H54 (cell line): ENCODE measurements at places on chromosomes 16 and 17.
A peak's percentile ranks its signal among the peaks of the same experiment; 100 is the strongest.

GRCh38 chr17:65277576-65277975, 140.4 kb downstream of the RGS9 start:
- no peak for DNase-seq

DNA sequence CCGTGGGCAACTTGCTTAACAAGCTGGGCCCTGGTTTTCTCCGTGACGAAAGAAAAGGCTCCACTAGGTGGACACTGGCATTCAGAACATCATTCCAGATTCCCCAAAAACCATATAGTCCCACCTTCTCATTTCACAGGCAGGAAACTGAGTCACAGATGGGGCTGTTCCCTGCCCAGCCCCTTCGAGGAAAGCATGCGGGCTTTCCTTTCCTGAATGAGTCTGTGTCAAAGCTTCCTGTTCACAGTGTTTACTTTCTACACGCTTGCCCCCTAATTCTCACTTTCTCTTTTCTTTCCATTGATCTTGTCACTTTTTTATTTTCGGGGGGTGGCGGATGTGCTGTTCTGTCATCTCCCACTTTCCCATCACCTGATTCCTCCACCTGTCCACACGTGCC, 10.3 kb upstream of the LGALS9 start:
- DNase-seq, result no peak

- peak; percentile 63 for DNase-seq
Measured at GRCh38 chr17:79836972-79837887, 2.0 kb downstream of the CBX4 start.

- peak; percentile 95 for DNase-seq
Measured at GRCh38 chr17:48555258-48556228, 10.6 kb upstream of the HOXB2 start.

- no peak for DNase-seq
Measured at GRCh38 chr17:81392909-81393654, 2.2 kb upstream of the BAHCC1 start.

DNA sequence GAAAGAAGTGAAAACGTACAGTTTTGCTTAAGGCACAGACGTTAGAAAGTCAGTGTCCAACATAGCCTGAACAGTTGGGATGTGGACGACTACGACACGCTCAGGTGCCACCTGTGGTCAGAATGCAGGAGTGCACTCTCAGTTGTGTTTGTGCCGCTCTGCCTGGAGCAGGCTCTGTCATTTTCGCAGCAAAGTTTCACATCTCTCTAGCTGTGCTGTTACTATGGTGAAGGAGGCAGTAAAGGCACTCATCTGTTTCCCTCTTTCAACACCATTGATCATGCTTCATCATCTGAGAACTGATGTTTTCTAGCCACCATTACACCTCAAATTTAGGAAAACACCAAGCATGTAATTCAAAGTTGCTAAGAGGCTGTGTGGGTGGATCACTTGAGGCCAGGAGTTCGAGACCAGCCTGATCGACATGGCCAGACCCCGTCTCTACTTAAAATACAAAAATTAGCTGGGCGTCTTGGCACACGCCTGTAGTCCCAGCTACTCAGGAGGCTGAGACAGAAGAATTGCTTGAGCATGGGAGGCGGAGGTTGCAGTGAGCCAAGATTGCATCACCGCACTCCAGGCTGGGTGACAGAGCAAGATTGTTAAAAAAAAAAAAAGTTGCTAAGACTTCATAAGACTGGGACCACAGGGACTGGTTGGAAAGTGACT, 44.9 kb upstream of the DNAJA2 start:
- peak; percentile 22 for DNase-seq

GRCh38 chr16:15907863-15908478, 19.6 kb upstream of the CEP20 start:
- DNase-seq, result peak; percentile 68

GRCh38 chr16:12752159-12752558, 51.5 kb downstream of the CPPED1 start:
- DNase-seq, result no peak

GRCh38 chr16:72508191-72508590, 336.2 kb upstream of the PMFBP1 start:
- DNase-seq, result no peak

DNA sequence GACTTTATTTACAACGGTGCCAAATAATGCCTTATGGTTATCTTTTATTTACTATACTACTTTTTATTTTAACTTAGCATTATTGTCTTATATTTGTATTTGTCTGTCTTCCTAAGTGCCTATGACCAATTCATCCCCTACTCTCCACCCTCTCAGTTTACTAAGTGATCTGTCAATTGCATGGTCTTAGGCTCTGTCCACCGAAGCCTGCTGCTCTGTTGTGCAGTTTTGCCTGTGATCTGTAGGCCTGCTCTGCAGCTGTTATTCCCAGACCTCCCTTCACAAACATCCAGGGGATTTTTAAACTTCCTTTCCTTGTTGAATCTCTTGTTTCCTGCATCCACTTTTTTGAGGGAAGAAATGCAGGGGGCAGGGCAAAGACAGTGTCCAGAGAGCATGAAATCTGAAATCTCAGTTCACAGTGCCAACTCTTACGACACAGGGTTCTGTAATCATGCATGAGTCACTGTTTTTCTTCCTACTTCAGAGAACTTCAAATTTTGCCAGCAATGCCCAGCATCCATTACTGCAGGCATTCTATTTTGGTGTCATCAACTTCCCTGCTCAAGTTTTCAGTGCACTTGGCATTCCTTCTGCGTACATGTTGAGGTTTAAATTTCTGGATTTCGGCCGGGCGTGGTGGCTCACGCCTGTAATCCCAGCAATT, 11.4 kb downstream of the SLFN5 start:
- DNase-seq, result peak; percentile 19

DNA sequence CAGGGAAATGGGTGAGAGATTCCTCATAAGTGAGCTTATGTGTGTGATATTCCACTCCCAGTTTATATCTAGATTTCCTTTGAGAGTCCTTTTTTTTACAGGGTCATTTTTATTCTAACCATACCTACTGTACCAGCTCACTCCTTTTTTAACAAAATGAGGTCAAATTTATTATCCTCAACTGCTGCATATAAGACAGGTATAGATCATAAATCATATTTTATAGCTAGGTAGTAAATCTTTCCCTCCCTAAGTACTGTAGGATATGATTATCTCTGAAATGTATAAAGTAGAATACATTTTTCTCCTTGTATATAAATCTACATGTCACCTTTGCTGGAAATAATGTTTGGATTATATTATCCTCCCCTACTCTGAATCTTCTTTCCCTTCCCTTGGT, 31.5 kb downstream of the AP2B1 start:
- DNase-seq, result no peak

DNA sequence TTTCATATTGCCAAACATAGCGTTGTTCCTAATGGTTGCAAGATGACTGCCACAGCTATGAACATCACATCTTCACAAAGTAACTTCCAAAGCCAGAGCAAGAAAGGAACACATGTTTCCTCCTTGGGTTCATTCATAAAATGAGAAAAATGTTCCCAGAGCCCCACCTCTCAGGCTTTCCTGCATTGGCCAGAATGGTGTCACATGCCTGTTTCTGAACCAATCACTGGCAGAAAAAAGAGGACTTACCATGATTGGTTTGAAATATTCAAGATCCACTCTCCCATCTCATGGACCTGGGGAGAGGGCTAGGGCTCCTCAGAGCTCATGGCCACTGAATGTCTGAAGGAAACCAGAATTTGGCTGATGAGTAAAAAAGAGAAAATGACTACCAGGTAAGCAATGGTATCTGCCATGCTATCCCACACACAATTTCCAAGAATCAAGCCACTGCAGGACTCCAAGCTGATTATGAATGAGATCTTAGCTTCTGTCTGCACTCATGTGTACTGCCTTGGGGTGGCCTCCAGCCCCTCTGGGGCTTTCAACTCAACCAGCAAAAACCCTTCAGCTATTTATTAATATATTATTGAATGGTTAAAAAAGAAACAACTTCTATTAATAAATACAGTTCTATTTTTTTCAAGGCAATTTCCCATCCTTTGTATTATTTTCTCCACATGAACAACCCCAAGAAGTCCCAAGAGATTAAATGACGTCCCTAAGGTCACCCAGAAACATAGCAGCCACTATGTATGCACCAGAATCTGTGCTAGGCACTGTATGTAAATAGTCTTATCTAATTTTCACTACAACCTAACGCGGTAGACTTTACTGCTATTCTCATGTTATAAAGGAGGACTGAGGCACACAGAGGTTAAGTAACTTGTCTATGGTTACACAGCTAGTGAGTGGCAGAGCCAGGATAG, 61.4 kb upstream of the TMC5 start:
- no peak for DNase-seq

DNA sequence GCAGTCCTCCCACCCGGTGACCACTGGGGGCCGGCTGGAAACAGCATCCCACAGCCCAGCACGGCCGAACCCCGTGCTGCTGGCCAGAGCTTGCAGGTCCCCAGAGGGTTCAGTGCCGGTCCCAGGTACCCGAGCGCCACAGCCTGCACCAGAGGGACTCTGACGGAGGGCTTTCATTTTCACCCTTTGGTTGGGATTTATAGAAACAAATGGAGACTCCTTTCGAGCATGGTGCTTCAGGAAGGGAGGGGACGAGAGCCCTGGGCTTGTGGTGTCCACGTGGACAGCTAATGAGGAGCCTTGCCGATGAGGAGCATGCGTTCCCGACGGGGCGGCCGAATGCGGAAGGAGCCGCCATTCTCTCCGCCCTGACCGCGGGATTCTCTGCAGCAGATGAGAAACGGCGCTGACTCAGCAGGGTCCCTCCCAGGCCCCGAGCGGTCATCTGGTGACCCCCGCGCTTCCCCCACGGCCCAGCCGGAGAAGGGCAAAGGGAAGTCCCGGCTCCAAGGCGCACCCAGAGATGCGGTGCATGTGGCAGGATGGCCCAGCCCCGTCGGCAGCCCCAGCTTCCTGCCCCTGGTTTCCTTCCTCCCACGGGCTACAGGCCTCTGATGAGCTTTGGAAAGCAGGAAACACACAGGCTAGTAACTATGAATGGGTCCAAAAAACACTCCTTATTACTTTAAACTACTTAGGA, 9.8 kb downstream of the SLC38A10 start:
- no peak for DNase-seq

- no peak for DNase-seq
Measured at GRCh38 chr17:4177806-4178205, 34.8 kb downstream of the CYB5D2 start.

DNA sequence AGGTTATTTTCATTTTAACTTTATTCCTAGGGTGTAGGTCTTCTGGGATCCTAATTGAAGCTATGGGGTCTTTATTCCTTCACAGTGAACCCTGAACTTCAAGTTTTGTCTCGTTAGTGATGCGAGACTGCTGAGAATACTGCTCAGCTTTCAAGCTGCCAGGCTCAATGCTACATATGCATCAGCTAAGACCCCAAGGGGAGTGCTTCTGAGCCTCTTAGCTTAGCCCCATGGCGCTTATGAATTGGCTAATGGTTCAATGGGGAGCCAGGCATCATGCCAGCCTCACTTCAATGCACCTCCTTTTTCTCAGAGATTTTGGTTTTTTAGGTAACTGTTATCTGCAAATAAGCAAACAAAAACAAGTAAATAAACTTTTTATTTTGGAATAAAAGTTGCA, 94.1 kb upstream of the SIAH1 start:
- no peak for DNase-seq

DNA sequence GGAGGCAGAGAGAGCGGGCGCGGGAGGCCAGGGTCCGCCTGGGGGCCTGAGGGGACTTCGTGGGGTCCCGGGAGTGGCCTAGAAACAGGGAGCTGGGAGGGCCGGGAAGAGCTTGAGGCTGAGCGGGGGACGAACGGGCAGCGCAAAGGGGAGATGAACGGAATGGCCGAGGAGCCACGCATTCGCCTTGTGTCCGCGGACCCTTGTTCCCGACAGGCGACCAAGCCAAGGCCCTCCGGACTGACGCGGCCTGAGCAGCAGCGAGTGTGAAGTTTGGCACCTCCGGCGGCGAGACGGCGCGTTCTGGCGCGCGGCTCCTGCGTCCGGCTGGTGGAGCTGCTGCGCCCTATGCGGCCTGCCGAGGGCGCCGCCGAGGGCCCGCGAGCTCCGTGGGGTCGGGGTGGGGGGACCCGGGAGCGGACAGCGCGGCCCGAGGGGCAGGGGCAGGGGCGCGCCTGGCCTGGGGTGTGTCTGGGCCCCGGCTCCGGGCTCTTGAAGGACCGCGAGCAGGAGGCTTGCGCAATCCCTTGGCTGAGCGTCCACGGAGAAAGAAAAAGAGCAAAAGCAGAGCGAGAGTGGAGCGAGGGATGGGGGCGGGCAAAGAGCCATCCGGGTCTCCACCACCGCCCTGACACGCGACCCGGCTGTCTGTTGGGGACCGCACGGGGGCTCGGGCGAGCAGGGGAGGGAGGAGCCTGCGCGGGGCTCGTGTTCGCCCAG, 1.2 kb upstream of the CBX4 start:
- no peak for DNase-seq

DNA sequence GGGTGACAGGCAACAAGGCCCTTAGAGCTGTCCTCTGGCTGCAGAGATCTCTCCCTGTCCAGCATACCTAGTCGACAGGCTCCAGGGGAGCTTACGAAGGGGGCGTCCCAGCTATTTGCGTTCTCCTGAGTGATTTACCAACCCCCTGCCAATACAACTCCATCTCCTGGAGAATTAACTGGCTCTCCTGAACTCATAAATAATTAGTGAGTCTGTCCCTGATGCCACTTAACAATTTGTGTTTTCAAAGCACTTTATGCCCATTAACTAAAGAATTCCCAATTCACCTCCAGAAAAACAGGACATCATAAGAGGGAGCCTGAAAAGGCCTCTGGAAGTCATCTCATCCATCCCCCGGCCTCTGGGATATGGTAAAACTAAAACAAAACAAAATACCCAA, 26.7 kb downstream of the SDK2 start:
- no peak for DNase-seq

- DNase-seq, result no peak
Measured at GRCh38 chr17:14972844-14973243, 292.3 kb downstream of the PMP22 start.

GRCh38 chr17:3794557-3795389, 6.2 kb downstream of the ITGAE start:
- peak; percentile 75 for DNase-seq

DNA sequence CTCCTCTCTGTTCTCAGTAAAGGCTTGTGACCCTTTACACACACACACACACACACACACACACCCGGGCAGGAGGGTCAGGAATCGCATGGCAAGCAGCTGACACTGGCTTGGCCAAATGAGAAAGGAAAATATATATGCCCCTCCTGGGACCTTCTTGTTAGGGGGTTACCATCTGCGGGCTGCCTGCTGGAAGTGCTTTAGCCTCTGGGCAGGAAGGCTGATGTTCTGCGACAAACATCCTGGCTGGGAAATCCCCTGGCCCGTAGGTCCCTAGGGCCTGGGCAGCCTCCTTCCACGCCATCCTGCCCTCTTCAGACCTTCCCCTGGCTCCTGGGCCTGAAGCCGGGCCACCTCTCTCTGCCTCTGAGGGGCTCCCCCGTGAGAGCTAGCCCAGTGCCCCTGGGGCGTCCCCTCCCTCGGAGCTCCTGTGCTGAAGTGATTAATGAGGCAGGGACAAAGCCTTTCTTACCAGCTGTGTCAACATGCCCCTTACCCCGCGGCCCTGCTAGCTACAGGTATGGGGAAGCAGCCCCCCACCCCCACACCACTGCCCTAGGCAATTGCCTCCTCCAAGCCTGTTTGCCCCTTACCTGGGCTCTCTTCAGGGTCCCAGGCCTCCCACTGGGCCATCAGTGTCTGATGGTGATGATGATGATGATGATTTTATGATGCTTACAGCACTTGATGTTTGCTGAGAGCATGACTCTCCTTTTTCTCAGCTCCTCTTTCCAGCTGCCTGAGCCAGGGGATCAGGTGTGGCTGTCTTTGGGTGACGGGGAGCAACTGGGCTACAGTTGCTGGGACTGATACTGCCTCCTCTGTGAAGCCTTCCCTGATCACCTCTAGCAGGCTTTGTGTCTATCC, 32.8 kb upstream of the ETV4 start:
- DNase-seq, result no peak

- DNase-seq, result no peak
Measured at GRCh38 chr16:89179148-89179484, 7.6 kb downstream of the CDH15 start.
